ENCODE measurements at places on chromosomes 11 and 22.

DNA sequence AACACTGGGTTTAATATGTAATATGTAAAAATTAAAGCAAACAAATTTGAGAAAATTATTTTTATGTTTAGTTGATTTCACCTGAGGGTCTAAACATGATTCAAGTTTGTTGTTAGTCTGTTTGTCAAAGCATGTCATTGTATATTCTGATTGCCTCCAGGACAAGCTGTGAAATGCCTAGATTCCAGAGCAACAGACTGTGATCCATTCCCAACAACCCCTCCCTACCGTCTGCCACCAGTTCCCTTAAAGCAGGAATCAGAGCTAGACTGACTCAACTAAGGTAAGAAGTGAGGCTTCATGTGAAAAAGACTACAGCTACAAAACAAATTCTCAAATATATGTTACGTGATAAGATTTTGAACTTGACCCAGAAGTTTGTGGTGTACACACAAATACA is 304.2 kb downstream of the RAB38 start:
- DNase-seq: no peak

DNA sequence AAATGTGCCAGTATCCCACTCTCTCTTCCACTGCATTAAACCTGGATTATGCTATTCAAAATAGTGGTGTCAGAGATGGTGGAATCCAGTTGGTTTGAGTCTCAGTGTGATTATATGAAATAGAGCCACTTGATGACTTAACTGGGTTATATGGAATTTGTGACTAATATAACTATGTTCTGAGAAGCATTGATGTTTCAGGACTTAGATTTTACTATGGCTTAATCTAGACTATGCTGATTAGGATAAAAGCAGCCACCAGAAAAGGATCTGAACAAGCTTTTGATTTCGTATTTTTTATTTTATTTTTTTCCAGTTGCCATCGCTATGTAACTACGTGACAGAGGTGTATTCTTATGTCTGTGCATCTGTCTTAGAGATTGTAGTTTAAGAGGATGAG is 39.1 kb downstream of the MS4A6A start:
- DNase-seq: no peak

DNA sequence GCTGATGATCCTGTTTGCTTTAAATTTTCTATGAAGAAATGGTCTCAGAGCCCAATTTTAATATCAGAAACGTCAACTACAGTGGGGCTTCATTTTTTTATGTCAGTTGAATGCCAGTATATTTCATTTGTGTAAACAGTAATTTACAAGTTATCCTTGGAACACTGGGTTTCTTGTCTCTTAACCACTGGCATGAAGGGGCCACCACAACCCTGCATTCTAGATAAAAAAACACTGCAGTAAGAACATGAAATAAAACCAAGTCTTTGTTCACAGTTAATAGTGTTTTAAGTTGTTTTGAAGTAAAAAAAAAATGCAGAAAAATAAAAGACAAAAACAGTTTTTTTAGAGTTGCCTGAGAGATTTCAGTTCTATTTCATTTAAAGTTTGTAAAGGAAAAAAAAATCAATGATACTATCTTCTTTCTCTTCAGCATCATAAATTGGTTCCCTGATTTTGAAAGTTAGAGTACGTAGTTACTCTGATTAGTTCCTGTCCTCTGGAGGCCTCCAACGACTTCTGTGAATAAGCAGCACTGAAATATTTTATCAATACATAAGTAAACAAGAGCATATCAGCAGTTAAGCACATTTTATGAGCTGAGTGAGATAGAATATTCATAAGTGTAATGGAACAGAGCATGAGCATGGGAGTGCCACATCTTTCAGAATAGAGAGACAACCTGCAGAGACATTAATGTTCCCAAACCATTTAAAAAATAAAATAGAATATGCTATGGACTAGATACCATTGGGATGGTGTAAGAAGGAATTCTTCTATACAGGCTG is 7.8 kb upstream of the DDI1 start:
- DNase-seq: no peak

DNA sequence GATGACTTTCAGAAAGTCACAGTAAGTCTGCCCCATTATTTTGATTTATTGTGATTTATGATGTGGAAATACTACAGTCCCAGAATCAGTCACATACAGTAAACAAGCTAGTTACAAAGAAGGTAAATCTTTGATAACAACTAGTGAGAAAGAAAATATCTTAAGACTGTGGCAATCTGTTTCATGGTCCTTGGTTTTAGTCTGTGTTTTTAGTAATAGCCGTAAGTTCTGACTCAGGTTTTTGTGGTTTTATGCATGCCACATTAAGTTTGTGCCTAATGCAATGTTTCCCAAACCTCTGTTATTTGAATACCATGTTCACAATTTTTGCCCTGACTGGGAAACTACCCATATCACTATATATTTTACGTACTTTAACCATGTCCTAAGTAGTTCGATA is 6.7 kb downstream of the CEP295 start:
- peak; percentile 69 for DNase-seq

DNA sequence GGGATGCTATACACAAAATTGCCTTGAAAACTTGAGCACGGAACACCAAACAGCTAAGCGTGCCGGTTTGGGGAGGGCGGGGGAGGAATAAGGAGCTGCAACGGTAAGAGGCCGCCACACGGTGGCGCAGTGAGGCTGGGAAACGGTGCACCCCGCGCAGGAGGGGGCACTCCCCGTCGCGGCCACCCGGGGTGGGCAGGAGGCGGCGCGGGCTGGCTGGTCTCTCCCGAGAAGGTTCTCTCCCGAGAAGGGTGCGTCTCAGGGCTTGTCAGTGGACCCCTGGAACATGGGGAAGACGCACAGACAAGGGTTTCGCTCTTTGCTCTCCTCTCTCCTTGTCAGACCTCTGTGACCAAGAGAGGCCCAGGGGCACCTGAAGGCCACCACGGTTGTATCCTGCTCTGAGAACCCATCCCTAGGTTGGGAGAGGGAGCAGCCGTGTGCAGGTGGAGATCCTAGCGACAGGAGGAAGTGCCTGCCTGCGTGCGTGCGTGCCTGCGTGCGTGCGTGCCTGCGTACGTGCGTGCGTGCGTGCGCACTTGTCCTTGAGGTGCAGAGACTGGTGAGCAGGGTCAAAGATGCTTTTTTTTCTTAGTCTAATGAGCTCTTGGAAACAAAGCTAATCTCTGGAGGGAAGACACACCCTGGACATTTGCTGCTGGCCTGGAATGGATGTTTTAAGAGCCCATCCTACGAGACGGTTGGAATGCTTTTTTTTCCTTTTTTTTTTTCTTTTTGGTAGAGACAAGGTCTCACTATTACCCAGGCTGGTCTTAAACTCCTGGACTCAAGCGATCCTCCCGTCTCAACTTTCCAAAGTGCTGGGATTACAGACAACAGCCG is 18.1 kb upstream of the JAM3 start:
- peak; percentile 74 for DNase-seq

GRCh38 chr11:63590024-63590788 is 24.0 kb downstream of the PLAAT3 start:
- DNase-seq: no peak

DNA sequence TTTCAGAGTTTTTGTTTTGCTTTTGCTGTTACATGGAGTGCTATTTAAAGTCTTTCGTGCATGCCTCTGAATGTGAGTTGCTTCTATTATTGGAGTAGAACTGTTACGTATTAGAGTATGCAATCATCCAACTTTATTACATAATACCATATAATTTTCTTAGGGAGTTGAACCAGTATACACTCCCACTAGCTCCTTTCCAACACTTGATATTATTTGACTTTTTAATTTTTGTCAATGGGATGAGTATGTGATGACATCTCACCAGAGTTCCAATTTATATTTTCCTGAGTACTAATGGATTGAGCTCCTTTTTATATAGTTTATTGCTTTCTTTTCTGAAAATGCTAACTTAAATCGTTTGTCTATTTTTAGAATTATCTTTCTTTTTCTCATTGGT is 90.9 kb downstream of the GRAMD1B start:
- DNase-seq: no peak

DNA sequence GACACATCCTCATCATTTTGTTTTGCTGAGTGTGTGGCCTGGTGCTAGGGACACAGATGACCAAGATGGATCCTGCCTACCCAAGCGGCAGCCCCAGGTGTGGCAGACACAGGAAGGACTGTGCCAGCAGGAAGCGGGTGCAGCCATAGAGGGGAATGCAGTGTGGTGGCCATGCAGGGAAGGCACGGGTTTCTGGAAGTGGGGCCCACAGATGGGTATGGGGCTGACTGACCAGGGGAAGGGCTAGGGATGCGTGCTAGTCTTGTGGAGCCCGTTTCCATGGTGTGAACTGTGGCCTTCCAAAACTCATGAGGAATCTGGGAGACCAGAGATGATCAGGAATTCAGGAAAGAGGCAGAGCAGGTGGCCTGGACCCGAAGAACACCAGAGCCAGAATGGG is 33.5 kb downstream of the YPEL1 start:
- no peak for DNase-seq

- no peak for DNase-seq
Measured at GRCh38 chr11:17719028-17719937, at the start of gene MYOD1. TSS of gene MYOD1 (plus strand) at chr11:17719571. CDS start at chr11:17719783, 212 bp downstream.
